Neural crest cell (in vitro differentiated cells): ENCODE measurements at places on chromosomes 3 and 15.

DNA sequence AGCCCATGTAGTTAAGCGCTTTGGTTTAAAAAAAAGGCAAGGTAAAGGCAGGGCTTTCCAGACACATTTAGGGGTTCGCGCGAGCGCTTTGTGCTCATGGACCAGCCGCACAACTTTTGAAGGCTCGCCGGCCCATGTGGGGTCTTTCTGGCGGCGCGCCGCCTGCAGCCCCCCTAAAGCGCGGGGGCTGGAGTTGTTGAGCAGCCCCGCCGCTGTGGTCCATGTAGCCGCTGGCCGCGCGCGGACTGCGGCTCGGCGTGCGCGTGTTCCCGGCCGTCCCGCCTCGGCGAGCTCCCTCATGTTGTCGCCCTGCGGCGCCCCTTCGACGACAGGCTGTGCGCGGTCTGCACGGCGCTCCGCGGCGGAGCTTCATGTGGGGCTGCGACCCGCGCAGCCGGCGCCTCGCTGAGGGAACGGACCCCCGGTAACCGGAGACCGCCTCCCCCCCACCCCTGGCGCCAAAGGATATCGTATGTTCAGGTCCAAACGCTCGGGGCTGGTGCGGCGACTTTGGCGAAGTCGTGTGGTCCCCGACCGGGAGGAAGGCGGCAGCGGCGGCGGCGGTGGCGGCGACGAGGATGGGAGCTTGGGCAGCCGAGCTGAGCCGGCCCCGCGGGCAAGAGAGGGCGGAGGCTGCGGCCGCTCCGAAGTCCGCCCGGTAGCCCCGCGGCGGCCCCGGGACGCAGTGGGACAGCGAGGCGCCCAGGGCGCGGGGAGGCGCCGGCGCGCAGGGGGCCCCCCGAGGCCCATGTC is 927 bp downstream of the SMAD6 start:
- H3K4me3 ChIP-seq, result peak overlapping the region; percentile 99
- peaks cover 24% of the 10 kb centered on the region for H3K27me3 ChIP-seq
- H3K27ac ChIP-seq, result no peak overlapping the region
- H3K4me1 ChIP-seq, result peaks cover 42% of the 10 kb centered on the region
- H3K36me3 ChIP-seq, result no peaks in the 10 kb centered on the region

DNA sequence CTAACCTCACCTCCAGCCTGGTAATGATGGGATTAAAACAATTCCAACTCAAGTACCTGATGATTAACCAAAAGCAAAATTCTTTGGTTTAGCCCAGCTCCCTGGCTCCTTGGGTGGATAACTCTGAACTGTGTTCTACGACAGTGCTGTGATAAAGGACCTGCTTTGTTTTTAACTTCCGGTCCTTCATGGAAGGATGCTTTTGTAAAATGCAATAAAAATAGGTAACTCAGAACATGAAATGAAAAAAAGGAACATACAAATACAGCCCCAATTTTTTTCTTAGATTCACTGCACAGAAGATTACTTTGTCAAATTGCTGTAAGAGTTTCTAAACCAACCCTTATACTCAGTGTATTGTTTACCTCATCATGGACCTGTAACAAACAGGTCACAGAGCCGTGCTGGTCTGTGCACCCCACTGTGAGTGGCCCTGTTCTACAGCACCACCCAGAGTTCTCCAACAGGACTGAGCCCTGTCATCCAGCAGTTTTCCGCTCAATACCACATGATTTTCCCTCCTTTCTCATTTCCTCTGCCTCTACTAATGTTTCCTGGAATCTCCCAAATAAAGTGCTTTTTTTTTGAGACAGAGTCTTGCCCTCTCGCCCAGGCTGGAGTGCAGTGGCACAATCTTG is 4.9 kb upstream of the PCYT1A start:
- no peaks in the 10 kb centered on the region for H3K27me3 ChIP-seq
- H3K27ac ChIP-seq, result peak overlapping the region; percentile 37
- no peak for DNase-seq
- no peaks in the 10 kb centered on the region for H3K36me3 ChIP-seq

GRCh38 chr3:157142315-157142714 is 17.6 kb downstream of the CCNL1 start:
- H3K4me1 ChIP-seq, result peaks cover 4% of the 10 kb centered on the region
- H3K36me3 ChIP-seq, result peaks cover 15% of the 10 kb centered on the region
- no peak overlapping the region for H3K4me3 ChIP-seq
- DNase-seq, result no peak
- H3K27ac ChIP-seq, result no peak overlapping the region

GRCh38 chr15:42919799-42920518 is 619 bp downstream of the TTBK2 start:
- H3K4me3 ChIP-seq, result peak overlapping the region; percentile 91
- peak; percentile 31 for DNase-seq
- no peaks in the 10 kb centered on the region for H3K36me3 ChIP-seq
- peaks cover 29% of the 10 kb centered on the region for H3K4me1 ChIP-seq
- peak overlapping the region; percentile 85 for H3K27ac ChIP-seq

DNA sequence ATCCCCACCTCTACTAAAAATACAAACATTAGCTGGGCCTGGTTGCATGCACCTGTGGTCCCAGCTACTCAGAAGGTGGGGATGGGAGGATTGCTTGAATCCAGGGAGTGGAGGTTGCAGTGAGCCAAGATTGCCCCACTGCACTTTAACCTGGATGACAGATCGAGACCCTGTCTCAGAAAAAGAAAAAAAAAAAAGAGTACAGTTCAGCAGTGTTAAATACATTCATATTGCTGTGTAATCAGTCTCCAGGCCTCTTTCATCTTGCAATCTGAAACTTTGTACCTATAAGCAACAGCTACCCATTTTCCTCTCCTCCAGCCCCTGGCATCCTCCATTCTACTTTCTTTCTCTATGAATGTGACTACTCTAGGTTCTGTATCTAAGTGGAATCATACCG is 61.2 kb downstream of the LPP start:
- peaks cover 6% of the 10 kb centered on the region for H3K36me3 ChIP-seq
- H3K4me3 ChIP-seq, result no peak overlapping the region
- DNase-seq, result no peak
- no peak overlapping the region for H3K27ac ChIP-seq

DNA sequence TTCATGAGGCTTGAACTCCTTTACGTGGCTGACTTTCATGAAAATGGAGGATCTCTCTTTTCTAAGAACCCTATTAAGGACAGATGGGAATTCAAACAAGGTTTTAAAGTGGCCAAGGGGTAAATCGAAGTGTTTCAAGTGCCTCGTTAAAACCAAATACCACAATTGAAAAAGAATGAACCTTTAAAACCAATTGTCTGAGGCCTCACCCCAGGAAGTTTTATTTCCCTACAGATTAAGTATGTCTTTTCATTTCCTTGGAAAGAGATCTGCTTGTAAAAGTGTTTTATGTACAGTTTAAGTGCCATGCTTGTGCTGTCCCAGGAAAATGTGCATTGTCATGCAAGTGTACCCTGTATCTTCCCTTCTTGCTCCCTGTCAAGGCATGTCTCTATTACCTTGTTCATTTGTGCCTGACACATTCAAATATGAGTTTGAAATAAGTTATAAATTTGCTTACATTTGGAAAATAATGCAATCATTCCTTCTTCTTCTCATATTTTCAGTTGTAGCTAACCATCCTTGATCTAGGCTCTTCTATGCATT is 138.7 kb downstream of the ZPLD1 start:
- H3K36me3 ChIP-seq, result no peaks in the 10 kb centered on the region
- H3K27me3 ChIP-seq, result peaks cover 4% of the 10 kb centered on the region
- no peaks in the 10 kb centered on the region for H3K4me1 ChIP-seq
- H3K27ac ChIP-seq, result no peak overlapping the region
- no peak overlapping the region for H3K4me3 ChIP-seq

GRCh38 chr15:40105517-40106202 is 3.0 kb downstream of the BMF start:
- H3K4me1 ChIP-seq, result peaks cover 66% of the 10 kb centered on the region
- H3K36me3 ChIP-seq, result peaks cover 2% of the 10 kb centered on the region
- peak overlapping the region; percentile 67 for H3K27ac ChIP-seq

DNA sequence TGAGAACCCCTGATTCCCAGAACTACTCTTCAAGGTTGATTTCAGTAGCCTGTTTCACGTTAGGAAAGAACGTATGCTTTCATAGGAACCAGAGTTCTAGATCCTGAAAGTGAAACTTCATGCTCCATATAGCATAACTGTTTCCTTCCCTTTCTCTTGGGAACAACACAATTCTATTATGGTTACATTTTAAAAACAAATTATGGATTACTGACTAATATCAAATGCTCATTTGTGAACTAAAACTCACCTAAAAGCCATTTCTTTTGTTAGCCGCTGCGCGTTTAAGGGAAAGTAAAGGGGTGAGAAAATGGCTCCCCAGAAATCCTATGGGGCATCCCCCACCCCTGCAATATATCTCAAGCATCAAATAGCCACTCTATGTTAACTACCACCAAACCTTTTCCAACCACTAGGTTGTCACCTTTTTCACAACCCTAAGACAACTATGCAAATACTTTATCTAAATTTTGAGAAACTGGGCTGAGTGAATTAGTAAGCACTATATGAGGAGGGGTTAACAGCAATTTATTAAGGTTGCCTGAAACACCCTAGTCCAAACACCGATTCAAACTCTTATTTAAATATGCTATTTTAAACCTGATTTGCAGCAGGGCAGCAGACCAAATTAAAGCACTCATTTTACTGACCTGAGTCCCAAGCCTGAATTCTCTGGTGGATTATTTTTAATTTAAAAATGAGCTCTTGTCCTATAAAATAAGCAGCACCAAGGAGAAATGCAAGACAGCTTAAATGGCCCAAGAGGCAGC is 2.4 kb downstream of the SIAH2 start:
- no peaks in the 10 kb centered on the region for H3K36me3 ChIP-seq
- peaks cover 5% of the 10 kb centered on the region for H3K27me3 ChIP-seq
- no peak for DNase-seq
- H3K4me3 ChIP-seq, result peak overlapping the region; percentile 97
- H3K4me1 ChIP-seq, result peaks cover 34% of the 10 kb centered on the region
- no peak overlapping the region for H3K27ac ChIP-seq

DNA sequence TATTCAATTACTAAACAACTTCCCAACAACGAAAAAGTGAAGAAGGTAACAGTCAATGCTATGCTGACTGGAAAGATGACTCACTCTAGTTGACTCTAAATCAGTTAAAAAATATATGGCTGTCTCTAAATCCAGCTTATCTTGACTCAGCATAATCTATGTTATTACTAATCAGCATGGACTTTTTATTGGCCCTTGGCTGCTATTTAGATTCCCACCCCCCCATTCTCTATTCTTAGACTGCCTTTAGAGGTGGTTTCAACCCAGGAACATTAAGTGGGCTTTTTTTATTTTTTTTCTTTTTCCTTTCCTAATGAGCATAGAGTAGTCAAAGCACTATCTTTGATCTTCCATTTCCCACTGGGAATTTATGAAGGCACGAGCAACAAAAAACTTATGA is 1.9 kb downstream of the PCOLCE2 start:
- H3K4me3 ChIP-seq, result peak overlapping the region; percentile 41
- no peak overlapping the region for H3K27ac ChIP-seq
- peaks cover 10% of the 10 kb centered on the region for H3K4me1 ChIP-seq

GRCh38 chr3:124787476-124788195 is 57.4 kb downstream of the UMPS start:
- DNase-seq, result no peak
- no peaks in the 10 kb centered on the region for H3K27me3 ChIP-seq
- peaks cover 24% of the 10 kb centered on the region for H3K4me1 ChIP-seq
- H3K4me3 ChIP-seq, result no peak overlapping the region

GRCh38 chr3:57006179-57006657 is 54.2 kb upstream of the SPATA12 start:
- H3K27ac ChIP-seq, result no peak overlapping the region
- H3K4me1 ChIP-seq, result peaks cover 5% of the 10 kb centered on the region
- no peaks in the 10 kb centered on the region for H3K27me3 ChIP-seq
- no peak overlapping the region for H3K4me3 ChIP-seq
- H3K36me3 ChIP-seq, result no peaks in the 10 kb centered on the region

DNA sequence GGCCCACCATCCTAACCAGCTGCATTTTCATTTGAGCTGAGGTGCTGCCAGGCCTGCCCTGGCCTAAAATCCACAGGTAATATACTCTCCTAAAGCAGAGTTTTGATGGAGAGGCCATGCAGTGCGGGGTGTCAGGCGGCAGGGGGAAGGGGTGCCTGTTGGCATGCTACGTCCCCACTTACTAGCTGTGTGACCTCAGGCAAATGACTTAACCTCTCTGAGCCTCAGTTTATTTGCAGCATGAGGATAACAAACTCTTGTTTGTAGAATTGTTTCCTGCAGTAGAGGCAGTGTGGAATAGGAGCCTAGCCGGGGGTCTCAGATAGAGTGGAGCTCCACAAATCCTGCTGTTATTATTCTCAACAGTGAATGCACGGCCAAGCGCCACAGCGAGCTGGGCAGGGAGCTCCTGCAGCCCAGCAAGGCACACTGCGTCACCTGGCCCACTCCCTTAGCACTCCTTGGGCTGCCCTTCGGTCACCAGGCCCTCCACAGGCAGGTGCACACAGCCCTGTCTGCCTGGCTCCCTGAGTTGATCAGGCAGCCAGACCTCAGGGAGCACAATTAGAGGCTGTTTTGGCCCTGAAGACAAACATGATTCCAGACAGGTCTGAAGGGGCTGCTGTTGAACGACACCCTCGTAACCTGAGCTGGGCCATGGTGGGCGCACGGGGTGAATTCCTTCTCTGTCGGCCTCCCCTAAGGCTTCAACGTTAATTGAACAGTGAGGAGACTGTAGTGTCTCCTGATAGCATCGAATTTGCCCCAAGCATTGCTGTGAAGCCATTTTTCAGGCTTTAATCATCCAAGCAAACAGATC is 248.8 kb upstream of the LYSMD4 start:
- no peaks in the 10 kb centered on the region for H3K27me3 ChIP-seq
- no peaks in the 10 kb centered on the region for H3K36me3 ChIP-seq
- DNase-seq, result no peak
- peaks cover 43% of the 10 kb centered on the region for H3K4me1 ChIP-seq
- H3K4me3 ChIP-seq, result no peak overlapping the region

DNA sequence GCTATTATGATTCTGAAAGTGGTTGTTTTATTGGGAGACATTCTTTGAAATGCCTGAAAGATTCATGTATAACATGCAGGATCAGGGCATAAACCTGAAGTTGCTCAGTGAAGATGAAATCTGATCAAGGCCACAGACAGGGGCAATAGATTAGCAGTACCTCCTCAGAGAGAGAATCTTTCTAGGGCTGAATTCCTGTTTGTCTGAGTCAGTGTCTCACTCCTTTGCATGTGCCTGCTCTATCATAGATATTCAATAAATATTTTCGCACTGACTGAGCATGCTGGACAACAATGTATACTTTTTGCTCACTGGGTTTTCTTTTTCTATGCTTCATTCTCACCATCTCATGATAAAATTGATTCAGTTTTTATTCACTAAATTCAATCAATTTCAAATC is 49.8 kb upstream of the PFN2 start:
- H3K4me3 ChIP-seq, result no peak overlapping the region
- no peak overlapping the region for H3K27ac ChIP-seq
- peaks cover 13% of the 10 kb centered on the region for H3K4me1 ChIP-seq
- no peak for DNase-seq
- H3K36me3 ChIP-seq, result peaks cover 11% of the 10 kb centered on the region
- no peaks in the 10 kb centered on the region for H3K27me3 ChIP-seq

- no peaks in the 10 kb centered on the region for H3K27me3 ChIP-seq
- H3K4me3 ChIP-seq, result no peak overlapping the region
- no peaks in the 10 kb centered on the region for H3K4me1 ChIP-seq
- H3K27ac ChIP-seq, result no peak overlapping the region
- no peak for DNase-seq
These were observed 264.2 kb downstream of the SI start for GRCh38 chr3:164814106-164814505.
